Hematopoietic multipotent progenitor cell (in vitro differentiated cells): ENCODE measurements at places on chromosomes 4 and X.

DNA sequence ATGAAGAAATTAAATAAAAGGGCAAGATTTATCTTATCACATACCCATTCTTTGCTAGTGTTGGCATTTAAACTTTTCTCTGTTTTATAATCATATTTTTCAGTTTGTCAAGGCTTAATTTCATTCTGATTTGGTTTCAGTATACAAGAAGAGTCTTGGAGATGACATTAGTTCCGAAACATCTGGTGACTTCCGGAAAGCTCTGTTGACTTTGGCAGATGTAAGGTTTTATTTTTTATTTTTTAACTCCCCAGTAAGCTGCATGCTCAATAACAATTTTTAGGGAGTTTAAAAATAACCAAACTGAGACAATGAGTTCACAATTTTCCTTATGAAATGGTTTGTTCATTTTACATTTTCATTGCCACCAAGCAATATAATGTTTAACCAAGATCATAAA, 39.8 kb downstream of the ANXA3 start:
- DNase-seq = no peak

GRCh38 chr4:85733798-85734197, 258.8 kb downstream of the ARHGAP24 start:
- no peak for DNase-seq

GRCh38 chr4:182975806-182976205, 58.6 kb upstream of the DCTD start:
- peak; percentile 76 for DNase-seq

- DNase-seq = no peak
Measured at GRCh38 chr4:56958111-56958517, 19.3 kb downstream of the NOA1 start.

- DNase-seq = no peak
Measured at GRCh38 chr4:154985673-154986072, 204.6 kb downstream of the RBM46 start.

GRCh38 chr4:88251924-88252323, 32.4 kb downstream of the PPM1K start:
- peak; percentile 56 for DNase-seq

- DNase-seq = no peak
Measured at GRCh38 chr4:32858971-32859370, 2138.8 kb downstream of the PCDH7 start.

DNA sequence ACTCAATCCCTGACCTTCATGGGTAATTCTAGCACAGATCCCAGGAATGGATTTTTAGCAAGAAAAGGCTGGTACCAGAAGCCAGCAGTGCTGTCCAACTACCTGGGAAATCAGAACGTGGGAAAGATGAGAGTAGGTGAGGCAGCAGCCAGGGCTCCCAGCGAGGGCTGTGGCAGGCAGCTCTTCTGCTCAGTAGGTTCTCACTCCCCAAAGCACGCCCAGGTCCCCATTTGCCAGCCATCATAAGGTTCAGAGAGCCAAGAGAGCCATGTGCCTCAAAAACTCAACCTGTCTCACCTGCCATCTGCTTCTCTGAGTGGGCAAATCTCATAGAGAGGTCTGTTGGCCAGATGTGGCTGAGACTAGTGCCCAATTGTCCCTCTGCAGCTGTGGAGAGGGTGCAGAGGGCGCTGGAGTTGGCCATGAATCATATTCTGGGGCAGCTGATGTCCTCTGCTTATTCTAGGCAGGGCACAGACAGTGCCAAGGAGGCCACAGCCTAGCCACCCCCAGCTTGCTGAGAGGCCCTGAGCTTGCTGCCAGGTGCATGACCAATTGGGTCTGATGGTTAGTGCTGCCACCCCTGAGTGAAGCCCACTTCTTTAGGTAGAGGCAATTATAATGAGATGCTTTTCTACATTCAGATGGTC, 81.7 kb upstream of the GATB start:
- no peak for DNase-seq

DNA sequence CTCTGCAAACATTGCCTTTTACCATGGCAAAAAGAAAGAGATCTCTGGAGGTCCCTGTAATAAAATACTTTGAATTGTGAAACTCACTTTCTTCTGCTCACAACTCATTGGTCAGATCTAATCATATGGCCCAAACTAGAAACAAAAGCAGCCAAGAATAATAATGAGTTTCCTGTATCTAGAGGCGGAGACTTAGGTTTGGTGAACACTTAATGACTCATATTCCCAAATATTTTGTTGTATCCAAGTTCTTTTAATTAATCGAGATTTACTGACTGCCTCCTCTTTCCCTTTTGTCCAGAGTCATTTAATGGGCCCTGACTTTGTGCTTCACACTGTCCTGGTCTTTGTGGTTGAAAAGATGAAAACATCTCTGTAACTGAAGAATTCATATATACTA, 190.6 kb downstream of the CCSER1 start:
- no peak for DNase-seq

DNA sequence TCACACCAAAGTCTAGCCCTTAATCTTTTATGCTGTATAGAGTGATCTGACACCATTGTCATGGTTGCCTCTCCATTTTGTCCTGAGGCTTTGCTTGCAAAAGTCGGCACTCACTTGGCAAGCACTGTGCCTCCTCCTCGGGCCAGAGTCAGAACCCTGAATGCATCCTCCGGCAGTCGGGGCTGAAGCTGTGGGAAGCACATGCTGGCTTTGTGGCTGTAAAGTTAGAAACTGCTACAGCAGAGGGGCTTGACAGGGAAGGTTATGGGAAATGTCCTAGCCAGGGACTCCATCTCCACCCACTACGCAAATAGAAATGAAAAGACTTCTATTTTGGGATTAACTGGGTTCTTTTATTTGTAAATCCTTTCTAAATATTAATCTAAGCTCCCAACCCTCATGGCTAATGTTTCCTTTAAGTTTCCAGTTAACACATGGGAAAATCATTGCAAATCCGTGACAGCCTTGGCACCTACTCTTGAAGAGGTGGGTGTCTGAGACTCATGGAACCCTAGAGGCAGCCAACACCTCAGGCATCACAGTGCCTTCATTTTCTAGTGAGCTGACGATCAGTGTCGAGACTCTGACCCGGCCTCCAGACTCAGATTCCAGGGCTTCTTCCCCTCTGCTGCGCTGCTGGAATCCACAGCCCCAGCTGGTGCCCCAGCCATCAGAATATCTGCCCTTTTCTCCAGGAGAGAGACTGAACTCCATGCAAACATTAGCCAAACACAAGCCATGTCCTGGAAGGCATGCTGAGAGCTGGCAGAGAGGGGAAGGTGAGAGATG, 7.9 kb upstream of the CLDN24 start:
- DNase-seq = no peak

GRCh38 chrX:105502336-105502735, 281.8 kb upstream of the TEX13A start:
- DNase-seq = no peak

- DNase-seq = no peak
Measured at GRCh38 chrX:13498238-13498637, 71.2 kb upstream of the EGFL6 start.

DNA sequence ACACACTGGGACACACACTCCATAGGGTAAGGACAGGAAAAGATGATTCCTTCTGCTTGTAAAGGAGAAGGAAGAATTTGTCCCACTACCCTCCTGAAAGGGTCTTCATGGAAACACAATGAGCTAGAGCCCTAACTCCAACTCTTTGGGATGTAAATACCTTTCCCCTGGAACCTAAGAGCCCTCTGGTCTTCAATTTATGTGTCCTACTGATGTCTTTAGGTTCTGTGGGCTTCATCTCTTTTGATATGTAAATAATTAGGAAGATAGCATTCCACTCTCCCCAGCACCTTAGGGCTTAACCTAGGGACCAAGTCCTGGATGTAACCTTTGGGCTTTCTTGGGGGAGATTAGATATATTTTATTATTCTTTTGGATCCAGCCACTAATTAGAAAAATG, 38.3 kb downstream of the PF4 start:
- DNase-seq = no peak

DNA sequence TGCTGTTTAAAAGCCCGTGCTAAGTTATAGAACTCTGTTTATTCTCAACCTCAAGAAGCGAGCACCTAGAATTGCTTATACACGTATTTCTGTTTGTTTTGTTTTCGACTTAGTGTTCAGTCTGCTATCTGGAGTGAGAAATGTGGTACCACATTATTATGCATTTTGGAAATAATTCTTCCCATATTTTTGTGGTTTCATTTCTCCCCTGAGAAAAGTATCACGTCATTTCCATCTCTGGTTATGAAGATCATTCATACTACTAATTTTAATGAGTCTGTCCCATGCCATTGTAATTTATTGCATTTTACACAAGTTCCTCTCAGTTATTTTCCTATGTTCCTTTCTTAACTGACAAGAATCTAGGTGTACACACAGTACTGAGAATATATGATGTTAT, 186.0 kb downstream of the DCHS2 start:
- DNase-seq = no peak

DNA sequence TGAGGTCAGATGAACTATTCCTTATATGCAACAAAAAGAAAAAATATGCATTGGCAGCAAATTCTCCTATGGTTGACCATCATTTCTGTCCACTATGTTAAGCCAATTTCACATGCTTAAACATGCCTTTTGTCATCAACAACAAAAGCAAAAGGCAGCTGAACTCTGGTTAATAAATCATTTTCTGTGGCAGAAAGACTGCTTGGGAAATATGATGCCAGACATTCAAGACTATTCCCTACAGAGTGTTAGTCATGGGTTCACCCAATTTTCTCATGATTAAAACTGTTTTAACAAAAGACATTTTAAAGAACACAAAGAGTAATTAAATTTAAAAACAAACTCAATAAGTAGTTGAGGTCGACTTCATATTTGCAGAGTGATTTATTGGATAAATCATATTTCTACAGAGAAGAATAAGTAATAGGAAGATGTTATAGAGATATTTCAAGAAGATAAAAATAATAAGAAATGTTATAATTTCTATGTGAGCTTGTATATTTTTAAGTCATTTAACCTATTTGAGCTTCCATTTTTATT, 890.6 kb downstream of the STPG2 start:
- no peak for DNase-seq

GRCh38 chr4:106238820-106239420, 77.1 kb downstream of the TBCK start:
- no peak for DNase-seq

GRCh38 chrX:126339928-126340327, 173.8 kb upstream of the DCAF12L2 start:
- DNase-seq = no peak

DNA sequence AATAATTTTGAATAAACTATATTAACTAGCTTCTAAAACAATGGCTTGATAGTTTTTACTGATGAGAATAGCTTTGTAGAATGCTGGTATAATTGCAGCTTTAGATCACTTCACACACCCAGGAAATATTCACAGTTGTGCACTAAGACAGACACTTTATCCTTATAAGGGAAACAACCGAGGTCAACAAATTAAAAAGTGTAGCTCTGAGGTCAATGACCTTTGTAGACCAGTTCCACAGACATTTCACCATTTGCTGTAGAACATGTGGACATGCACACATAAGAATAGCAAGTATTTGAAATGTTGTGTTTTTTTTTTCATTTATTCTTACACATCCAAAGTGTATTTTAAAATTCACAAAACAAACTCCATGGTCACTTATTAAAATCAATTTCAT, 76.0 kb upstream of the MCF2 start:
- DNase-seq = no peak

DNA sequence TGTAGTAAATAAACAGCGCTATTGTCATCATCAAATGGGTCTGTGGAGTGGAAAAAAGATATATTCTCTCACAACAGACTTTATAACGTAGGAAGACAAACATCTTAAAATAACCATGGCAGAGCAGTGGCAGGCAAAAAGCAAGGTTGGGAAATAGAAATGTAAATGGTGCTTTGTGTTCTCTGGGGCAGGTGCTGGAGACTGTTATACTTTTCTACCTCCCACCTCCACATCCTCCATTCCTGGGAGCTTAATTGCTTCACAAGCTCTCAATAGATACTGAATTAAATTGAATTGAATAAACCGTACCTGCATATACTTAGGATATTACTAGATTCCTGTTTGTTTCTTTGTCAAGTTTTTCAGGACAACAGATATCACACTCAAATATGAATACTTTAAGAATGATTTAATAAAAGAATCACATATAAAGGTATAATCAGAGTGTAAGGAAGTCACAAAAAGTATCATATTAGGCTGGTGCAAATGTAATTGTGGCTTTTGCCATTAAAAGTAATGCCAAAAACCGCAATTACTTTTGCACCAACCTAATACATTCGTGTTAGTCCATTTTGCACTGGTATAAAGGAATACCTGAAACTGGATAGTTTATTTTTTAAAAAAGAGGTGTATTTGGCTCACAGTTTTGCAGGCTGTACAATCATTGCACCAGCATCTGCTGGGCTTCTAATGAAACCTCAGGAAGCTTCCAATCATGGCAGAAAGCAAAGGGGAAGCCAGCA, 367.3 kb downstream of the GRIA2 start:
- no peak for DNase-seq

- no peak for DNase-seq
Measured at GRCh38 chr4:185718578-185719499, 93.2 kb downstream of the SORBS2 start.

GRCh38 chr4:27974339-27974738, 1113.7 kb downstream of the STIM2 start:
- DNase-seq = no peak

GRCh38 chr4:147839200-147839599, 107.3 kb downstream of the ARHGAP10 start:
- no peak for DNase-seq

GRCh38 chrX:94871640-94872039, 1197.6 kb downstream of the FAM133A start:
- no peak for DNase-seq

DNA sequence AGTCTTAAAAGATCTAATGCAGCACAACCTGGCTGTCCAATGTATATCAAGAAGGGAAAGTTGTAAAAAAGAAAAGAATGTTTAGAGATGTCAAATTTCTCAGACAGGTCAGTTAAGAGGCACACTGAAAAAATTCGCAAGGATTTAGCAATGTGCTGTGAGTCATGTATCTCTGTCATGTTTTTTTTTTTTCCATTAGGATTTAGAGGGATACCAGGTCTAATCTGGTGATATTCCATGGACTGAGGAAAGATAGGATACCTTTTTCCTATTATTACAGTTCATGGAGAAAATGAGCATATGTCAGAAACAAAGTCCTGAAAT, 815.4 kb upstream of the PCDH10 start:
- no peak for DNase-seq

DNA sequence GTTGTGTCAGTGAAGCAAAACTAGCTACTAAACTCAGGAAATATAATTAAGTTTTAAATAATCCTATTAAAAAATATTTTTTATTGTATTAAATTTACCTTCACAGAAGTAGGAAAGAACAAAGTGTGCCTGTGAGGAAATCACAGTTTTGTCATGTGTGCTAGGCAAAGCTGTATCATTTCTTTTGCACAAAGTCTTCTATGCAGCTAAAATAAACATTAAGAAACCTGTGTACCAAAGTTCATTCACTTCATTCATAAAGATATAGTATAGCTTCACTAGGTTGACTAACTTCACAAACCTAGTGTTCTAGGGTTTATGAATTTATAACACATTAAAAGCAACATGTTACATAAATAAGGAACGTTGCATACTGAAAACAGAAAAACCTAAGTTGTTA, 131.0 kb downstream of the PDS5A start:
- no peak for DNase-seq

DNA sequence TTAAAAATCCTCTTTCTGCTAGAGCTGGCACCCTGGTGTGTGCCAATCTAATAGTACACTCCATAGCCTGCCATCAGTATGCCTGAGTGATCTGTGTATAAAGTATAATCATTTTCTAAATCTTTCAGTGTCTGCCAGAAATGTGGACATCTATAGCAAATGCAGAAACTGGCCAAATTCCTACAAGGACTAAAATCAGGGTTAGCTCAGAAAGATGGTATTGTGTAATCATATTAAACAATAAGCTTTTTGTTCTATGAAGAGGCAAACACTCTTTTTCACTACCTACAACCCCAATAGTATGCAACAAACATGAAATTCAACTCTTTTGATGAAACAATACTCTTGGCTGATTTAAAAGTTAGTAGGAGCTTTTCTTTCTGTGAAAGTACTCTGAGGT, 7.7 kb upstream of the TXLNG start:
- DNase-seq = no peak
